ENCODE measurements at places on chromosomes 4 and X.

DNA sequence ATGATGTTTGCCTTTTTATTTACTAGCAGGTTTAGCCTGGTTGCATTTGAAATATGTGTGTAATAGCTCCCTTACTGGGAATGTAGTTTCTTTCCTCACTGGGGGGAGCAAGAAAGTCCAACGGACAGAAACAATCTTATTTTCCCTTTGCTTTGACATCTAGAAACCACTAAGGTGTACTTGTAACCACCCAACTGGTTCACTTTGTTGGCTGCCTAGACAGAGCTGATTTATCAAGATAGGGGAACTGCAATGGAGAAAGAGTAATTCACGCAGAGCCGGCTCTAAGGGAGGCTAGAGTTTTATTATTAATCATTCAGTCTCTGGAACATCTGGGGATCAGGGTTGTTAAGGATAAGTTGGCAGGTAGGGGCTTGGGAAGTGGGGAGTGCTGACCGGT, 30.3 kb downstream of the XG start:
- no peak for DNase-seq

GRCh38 chrX:71533516-71533850, 579 bp downstream of the OGT start:
- DNase-seq, result no peak

DNA sequence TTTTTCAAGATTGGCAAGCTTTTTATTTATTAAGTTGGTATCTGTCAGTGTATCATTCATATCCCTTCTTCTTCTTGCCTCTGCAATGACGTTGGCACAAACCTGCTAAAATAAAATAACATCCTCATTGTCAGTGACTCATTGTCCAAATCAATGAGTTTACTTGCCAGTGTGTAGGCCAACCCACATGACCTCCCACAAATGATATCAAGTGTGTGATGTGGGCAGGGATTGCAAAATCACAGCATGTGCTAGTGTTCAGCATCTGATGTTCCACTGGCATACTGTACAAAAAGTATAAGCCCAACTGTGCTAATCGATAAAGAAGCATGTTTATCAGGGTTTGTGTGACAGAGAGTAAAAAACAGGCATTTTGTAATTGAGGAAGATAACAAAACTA, 25.5 kb downstream of the GPAT3 start:
- DNase-seq, result no peak

DNA sequence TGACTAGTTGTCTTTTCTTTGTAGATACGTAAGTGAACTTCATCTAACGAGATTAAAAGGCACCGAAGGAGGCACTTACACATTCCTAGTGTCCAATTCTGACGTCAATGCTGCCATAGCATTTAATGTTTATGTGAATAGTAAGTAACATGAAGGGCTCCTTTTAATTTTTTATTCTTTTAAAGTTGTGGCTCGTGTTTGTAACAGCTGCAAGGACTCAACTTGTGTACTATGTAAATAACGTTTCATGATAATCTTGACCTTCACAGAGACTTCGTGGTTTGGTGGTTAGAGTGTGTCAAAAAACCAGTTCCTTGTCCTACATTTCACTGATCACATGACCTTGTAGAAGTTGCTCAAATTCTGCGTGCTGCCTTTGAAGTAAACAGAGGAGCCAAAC, 51.6 kb downstream of the KIT start:
- DNase-seq, result no peak

DNA sequence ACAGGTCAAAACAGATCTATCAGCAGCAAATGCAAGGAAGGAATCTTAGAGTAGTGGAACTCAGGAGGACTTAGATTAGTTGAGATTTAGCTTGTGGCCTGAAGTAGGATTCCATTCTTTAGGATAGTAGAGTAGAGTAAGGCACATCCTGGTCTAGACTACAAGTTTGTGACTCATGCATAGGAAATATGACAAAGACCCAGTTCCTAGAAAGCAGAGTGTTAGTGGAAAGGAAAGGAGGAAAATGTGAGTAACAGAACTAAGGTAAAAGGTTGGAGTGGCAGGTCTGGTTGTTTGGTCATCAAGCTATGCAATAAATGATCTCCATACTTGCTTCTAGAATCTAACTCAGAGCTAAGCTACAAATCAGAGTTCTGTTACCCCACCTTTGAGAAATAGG, 595.0 kb downstream of the ACTRT1 start:
- DNase-seq, result no peak

- DNase-seq, result no peak
Observed at GRCh38 chr4:69038582-69038981, 57.7 kb upstream of the UGT2B7 start.

DNA sequence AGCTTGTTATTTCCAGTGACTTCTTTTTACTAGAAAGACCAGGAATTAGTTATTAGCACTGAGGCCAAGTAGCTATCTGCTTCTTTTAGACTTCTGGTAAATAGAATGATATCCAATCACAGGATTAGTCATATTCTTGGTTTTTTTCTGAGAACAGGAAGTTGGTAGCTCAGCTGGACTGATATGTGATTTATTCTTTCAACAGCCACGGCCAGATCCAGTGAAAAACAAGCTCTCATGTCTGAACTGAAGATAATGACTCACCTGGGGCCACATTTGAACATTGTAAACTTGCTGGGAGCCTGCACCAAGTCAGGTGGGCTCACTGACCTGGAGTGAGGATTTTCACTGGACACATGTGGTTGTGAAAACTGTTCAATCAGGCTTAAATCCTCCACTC, 48.6 kb downstream of the PDGFRA start:
- DNase-seq, result no peak

GRCh38 chr4:11397146-11397545, 31.5 kb downstream of the HS3ST1 start:
- no peak for DNase-seq
